ENCODE measurements at places on chromosomes 3 and 15.

GRCh38 chr3:47781685-47782445 lies at the start of gene SMARCC1:
Gene SMARCC1 (minus strand): TSS chr3:47781893. CDS start chr3:47781797, 96 bp downstream.
- peak; percentile 99 for DNase-seq

GRCh38 chr3:49255112-49255511 lies 21.9 kb downstream of the C3orf62 start:
- no peak for DNase-seq

GRCh38 chr3:89358281-89358680 lies 250.9 kb downstream of the EPHA3 start:
- no peak for DNase-seq

- no peak for DNase-seq
These were observed 63.9 kb downstream of the ETV5 start for GRCh38 chr3:186044968-186045367.

GRCh38 chr15:26967719-26968269 lies 3.2 kb upstream of the GABRG3 start:
- DNase-seq: no peak

DNA sequence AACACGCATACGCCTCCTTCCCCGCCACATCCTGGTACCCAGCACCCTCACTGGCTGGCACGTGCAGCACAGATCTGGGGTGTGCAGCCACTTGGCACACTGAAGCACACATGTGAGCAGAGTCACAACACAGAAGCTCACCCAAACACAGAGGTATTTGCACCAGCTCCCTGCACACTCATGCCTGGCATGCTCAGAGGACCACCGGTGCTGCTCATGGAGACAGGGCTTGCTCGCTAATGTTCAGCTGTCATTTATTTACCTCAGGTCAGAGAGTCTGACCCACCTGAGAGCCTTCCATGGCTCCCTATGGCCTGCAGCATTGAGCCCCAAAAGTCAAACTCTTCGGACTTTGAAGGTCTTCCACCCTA lies 70.4 kb downstream of the ADAMTS7 start:
- DNase-seq: no peak

- no peak for DNase-seq
These were observed 22.3 kb downstream of the ANKDD1A start for GRCh38 chr15:64934023-64934422.

DNA sequence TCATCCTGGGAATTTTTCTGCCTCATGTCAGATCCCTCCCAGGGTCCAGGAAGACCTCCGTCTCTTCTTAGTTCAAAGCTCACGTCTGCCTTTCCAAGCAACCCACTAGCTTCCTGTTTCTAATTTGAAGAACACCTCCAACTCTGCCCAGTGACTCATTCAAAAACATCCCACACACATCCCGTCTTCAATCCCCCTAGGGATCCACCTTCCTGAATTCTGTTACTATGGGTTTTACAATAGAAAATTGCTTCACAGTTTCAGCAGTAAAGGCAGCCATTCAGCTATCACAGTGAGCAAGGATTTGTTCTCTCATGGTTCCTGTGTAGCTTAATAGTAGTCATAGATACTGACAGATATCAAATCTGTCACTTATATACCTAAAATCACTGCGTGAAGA lies 308.3 kb upstream of the CCDC54 start:
- DNase-seq: no peak

- no peak for DNase-seq
These were observed 61.6 kb downstream of the OSTN start for GRCh38 chr3:191260431-191261303.

DNA sequence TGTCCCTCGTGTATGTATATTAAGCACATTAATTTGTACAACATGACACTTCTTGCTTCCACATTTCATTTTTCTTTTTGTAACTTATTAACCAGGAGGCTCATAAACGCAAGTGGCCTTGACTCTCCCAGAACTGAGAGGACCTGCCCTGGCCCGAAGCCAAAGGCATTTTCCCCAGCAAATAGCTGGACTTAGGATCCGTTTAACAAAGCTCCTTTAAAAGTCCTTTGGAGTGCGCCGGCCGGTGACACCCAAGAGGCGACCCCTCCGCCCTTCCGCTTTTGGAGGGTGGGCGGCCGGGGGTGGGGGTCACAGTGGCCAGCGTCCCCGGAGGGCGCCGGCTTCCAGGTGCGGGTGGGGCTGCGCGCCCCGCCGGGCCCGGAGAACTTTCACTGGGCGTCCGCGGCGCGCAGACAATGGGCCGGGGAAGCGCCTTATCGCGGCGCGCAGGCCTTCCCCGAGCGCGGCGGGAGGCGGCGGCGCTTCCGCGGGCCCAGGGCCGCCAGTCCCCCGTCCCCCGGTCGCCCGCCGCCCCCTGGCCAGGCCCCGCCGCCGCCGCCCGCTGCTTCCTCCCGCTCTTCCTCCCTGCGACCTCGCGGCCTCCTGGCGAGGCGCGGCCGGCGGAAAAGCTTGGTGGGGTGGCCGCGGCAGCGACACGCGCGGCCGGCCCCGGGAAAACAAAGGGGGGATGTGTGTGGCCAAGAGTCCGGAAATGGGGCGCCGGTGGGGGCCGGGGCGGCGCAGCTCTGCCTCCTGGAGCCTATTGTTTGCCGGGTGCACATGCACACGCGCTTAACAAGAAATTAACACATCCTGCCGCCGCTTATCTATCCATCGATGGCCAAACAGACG lies 613.4 kb downstream of the MCTP2 start:
- no peak for DNase-seq

- no peak for DNase-seq
These were observed 79.4 kb downstream of the TM4SF4 start for GRCh38 chr3:149553781-149554451.

- DNase-seq: no peak
These were observed 117.0 kb upstream of the PTX3 start for GRCh38 chr3:157319672-157320071.

DNA sequence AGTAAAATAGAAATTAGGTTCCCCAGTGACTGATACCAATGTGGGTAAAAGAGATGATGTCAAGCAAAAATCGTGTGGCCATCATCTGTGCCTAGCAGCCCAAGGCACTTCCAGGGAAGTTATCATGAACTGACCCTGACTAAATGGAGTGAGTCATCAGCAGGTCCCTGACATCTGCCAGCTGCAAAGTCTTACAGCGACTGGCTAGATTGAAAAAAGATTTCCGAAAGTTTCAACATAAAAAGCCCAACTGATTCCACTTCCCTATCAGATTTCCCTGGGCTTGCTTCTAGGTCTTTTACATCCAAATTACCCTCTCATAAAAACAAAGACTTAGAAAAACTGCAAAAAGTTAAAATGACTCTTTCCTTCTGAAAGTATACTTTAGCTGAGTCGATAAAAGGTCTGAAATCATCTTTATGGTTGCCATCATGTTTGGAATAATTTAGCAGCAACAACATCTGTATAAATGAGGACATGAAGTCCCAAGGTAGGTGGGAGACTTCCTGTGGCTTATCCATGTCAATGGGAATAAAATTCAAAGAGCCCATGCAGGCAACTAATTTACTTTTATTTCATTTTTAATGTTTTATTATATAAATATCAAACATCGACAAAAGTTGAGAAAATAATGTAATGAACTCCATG lies 342.8 kb downstream of the ERC2 start:
- DNase-seq: no peak

- no peak for DNase-seq
These were observed 2.7 kb upstream of the LIPH start for GRCh38 chr3:185555101-185555501.

DNA sequence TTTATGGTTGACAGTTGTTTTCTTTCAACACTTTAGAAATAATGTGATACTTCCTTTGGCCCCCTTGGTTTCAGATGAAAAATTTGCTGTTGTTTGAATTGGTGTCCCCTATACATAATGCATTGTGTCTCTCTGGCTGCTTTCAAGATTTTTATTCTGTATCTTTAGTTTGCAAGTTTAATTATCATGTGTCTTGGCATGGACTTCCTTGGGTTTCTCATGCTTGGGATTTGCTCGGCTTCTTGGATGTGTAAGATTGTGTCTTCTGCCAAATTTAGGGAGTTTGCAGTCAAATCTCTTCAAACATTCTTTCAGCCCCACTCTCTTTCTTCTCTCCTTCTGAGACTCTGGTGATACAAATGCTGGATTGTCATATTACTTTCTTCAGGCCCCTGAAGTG lies 53.4 kb upstream of the PTPRG start:
- DNase-seq: no peak

- DNase-seq: no peak
These were observed 97.6 kb downstream of the MEX3B start for GRCh38 chr15:81948222-81948621.

DNA sequence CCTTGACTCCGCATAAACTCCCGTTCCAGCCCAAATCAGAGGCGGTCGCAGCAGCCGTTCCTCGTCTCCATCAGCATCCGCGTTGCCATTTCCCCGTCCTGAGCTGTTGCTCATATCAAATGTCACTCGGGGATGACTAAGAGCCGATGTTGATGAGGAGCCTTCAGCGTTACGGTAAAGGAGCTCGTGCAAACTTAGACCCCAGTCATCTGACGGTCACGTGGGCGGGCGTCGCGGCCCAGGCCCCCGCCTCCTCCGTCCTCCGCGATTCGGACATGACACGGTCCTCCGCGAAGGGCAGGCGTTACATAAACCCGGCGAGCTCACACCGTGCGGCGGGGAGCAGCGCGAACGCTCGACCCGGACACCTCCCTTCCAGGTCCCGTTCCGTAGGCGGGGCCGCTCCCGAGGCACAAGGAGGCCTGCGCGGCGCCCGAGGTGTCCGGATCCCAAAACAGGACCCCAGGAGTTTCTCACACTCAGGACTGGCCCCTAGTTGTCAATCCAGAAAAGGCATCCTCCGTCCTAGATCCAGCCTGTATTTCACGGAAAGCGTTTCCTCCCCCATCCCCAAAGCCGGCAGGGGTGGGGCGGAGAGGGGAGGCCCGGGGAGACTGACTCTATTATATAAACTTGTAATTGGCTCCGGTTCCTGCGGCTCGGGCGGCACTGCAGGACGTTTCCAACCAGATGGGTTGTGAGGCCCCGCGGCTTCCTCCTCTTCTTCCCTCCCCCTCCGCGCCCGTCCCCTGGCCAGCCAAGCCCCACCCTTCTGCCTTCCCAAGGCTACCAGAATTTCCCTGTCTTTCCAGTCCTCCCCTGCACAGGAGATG lies 100.0 kb upstream of the IGF1R start:
- DNase-seq: peak; percentile 83

GRCh38 chr3:64039332-64039731 lies 16.0 kb upstream of the PSMD6 start:
- no peak for DNase-seq

DNA sequence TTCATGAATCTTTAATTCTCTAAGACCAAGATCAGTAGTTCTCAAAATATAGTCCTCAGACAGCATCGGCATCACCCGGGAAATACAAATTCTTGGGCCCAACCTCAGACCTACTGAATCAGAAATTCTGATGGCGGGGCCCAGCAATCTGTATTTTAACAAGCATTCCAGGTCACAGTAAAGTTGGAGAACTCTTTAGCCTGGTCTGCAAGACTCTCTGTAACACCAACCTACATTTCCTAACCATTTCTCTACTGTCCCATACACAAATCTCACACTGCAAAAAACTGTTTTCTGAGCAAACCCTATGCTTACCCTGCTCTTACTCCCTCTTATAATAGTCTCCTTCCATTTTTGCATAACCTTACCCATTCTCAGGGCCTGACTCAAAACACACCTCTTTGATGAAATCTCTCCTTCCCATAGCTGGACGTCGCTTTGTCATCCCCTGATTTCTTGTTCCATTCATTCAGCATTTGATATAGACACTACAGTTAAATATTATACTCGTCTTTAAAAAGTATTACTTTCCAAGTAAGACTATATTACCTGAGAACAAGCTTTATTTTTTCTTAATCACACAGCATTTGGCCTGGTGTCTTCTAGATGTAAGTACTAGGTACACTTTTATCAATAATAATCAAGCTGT lies 83.3 kb upstream of the MYO5C start:
- DNase-seq: no peak

- DNase-seq: no peak
These were observed 238.0 kb downstream of the PLCL2 start for GRCh38 chr3:17122758-17123157.

GRCh38 chr15:50487287-50487686 lies 59.2 kb downstream of the USP50 start:
- DNase-seq: no peak

DNA sequence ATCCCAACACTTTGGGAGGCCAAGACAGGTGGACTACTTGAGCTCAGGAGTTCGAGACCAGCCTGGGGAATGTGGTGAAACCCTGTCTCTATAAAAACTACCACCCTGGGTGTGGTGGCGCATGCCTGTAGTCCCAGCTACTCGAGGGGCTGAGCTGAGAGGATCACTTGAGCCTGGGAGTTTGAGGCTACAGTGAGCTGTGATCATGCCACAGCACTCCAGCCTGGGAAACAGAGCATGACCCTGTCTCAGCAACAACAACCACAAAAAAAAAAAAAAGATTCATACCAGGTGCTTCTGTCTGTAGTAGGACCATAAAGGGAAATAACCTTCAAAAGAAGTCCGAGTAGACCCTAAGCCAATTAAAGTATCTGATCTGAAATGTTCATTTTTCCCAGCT lies 94.5 kb downstream of the SERPINI1 start:
- DNase-seq: no peak

GRCh38 chr3:81684751-81685395 lies 76.6 kb downstream of the GBE1 start:
- DNase-seq: no peak

- no peak for DNase-seq
These were observed 40.4 kb downstream of the LIPC start for GRCh38 chr15:58472221-58472620.

DNA sequence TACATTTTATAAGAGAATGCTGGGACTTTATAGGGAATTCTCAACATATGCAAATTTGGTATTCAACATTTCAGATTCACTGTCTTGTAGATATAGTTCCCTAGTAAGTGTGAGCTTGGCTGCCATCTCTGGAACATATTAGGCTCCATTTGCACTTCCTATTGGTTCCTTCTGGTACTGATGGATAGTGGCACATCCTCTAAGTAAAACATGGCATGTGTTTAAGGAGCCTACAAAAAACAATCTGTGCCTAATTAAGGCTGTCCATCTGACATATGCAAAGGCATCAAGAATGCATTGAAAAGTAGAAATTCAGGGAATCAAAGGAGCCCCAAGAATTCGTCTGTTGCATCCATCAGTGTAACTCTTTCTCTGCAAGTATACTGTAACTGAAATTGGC lies 344.1 kb downstream of the UNC13C start:
- no peak for DNase-seq

- no peak for DNase-seq
These were observed 25.5 kb upstream of the RNU6-1 start for GRCh38 chr15:67865331-67865730.

- DNase-seq: no peak
These were observed 60.7 kb downstream of the TIMP4 start for GRCh38 chr3:12097971-12098370.
